ENCODE measurements at places on chromosomes 2 and 18.
A peak's percentile ranks its signal among the peaks of the same experiment; 100 is the strongest.

GRCh38 chr18:62080172-62080900, 106.5 kb downstream of the PIGN start:
- DNase-seq, result no peak

DNA sequence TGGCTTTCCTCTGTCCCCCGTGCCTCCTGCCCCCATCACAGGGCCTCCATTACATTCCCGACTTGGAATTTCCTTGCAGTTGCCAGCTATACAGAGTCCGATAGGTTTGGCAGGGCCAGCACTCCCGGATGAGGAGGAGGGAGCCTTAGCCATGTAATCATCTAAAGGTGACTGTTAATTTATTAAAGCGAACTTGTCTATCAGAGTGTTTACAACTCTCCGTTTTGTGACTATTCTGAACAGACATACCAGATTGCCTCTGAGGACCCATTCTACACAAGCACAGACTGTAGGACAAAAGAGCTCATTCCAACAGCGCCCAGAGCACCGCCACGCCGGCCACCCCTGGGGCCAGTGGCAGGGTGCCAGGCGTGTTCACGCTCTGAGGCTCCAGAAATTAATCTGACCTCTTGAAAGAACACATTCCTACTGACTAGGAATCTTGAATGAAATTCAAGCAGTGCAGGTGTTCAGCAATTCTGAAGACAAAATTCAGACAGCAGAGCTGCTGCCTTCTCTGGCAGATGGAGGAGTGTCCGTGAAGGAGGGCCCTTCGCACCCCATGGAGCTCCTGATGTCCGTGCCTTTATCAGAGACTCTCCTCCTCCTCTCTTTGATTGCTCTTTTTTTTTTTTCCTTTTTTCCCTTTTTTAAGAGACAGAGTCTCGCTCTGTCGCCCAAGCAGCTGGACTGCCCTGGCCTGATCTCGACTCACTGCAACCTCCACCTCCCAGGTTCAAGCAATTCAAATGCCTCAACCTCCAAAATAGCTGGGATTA, 58.1 kb upstream of the RALBP1 start:
- no peak for DNase-seq

- DNase-seq, result peak; percentile 49
Observed at GRCh38 chr2:43059183-43059897, 167.1 kb downstream of the ZFP36L2 start.

GRCh38 chr18:48839819-48840490, 110.8 kb downstream of the SMAD7 start:
- no peak for DNase-seq

- no peak for DNase-seq
Observed at GRCh38 chr2:148048475-148049221, 27.8 kb downstream of the MBD5 start.

DNA sequence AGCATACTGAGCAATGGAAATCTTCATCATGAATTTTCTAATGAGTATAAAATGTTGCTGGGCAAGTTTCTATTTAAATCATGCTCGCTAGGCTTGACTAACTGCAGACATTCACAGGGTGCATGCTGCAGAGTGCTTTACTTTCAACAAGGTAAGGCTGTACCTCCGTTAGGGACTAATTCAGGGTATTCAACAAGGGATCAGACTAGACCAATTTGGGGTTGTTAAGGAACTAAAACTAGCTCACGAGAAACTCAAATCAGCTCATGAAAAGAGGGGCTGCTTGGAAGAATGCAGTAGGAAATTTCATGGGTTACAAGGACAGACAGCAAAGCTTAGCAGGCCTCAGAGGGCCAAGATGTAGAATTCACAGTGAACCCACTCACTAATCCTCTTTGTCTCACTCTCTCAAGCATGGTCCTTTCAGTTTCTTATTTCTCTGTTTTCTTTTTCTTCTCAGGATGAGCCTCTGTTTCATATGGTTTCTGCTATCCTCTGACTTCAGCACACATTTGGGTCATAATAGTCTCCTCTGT, 2.2 kb downstream of the MYO3B start:
- no peak for DNase-seq

- DNase-seq, result no peak
Observed at GRCh38 chr2:173087793-173088496, 12.3 kb downstream of the MAP3K20 start.

GRCh38 chr18:28193177-28193778, 16.3 kb upstream of the CDH2 start:
- DNase-seq, result no peak

GRCh38 chr2:38797250-38797676, 19.3 kb downstream of the GEMIN6 start:
- DNase-seq, result no peak

DNA sequence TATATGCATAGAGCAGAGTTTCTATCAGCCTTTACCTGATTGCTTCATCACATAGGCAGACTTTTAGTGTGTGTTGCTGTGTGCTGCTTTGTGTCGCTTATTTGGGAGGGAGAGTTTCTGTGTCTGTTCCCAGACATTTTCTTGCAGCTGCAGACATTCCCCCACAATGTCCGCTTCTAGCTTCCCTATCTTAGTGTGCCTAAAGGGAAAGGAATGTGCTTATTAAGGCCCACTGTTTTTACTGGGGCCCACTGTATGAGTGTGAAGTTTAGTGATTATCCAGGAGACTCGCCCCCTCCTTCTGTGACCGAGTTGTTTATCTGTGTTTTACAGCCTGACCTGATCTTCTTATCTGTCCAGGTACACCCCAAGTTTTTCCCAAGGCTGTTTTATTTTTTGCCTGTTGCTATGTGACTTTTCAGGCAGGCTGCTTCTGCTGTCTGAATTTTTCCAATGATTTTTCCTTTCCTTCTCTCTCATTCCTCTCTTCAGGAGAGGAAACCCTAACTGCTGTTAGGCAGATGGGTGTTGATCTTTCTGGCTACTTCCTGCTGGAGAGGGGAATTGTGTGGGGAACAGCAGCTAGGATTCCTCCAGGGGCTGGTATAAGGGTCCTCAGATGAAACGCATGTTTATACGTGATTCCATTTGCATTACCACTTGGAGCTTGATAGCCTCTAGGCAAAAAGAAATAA, 47.6 kb downstream of the STK17B start:
- no peak for DNase-seq

GRCh38 chr18:50373561-50374219, 1.2 kb upstream of the SKA1 start:
- DNase-seq, result no peak

- no peak for DNase-seq
Observed at GRCh38 chr2:80303909-80304837, at the start of gene LRRTM1. LRRTM1 (minus strand) TSS chr2:80304752; CDS start chr2:80303819, 933 bp downstream.

- DNase-seq, result no peak
Observed at GRCh38 chr18:8375249-8375648, 234.0 kb upstream of the RAB12 start.

DNA sequence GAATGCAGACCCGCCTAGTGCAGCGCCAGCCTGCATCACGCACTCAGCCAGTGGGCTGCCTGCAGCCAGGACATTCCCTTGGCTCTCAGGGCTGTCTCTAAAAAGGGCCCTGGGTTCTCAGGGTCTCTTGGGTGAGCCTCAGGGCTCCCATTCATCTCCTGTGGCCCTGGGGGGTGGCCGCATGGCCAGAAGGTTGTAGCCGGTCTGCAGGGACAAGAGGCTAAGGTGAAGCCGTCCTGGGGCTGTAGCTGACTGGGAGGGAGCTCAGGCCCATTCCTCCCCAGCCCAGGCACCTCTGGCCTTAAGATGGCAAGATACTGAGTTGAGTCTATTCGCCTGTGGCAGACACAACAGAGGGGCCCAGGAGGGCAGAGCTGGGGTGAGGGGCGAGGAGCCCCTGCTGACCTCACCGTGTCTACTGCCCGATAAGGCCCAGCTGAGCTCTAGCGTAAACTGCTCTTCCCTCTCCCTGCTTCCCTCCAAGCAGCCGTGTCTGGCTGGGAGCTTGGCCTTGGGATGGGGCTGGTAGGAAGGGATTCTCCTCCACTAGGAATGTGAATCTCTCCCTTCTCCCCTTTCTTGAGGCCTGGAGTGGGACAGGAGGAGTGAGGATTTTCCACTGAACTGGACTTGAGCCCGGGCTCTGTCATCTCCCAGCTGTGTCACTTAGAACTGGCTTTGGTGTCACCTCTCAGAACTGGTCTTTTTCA, 37.9 kb downstream of the INHBB start:
- no peak for DNase-seq

- DNase-seq, result no peak
Observed at GRCh38 chr2:3332133-3332532, 45.5 kb downstream of the EIPR1 start.

GRCh38 chr2:10301941-10302478, 694 bp upstream of the HPCAL1 start:
- no peak for DNase-seq

DNA sequence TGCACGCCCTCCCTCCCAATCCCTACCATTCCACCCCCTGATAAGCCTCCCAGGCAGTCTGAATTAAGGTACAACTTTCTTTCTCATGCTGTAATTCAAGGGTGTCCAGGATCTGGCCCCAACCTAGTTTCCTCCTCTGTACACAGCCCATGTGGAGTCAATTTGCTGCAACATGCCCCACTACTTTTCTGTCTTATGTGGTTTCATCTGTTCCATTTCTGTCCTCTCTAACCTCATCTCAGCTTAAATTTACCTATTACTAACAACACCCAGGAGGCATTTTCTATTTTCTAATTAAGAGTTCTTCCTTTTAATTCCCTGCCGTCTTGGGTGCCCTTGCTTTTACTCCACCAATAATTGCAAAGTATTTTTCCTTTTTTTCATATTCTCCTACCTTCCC, 10.0 kb downstream of the PPP4R1 start:
- DNase-seq, result no peak

DNA sequence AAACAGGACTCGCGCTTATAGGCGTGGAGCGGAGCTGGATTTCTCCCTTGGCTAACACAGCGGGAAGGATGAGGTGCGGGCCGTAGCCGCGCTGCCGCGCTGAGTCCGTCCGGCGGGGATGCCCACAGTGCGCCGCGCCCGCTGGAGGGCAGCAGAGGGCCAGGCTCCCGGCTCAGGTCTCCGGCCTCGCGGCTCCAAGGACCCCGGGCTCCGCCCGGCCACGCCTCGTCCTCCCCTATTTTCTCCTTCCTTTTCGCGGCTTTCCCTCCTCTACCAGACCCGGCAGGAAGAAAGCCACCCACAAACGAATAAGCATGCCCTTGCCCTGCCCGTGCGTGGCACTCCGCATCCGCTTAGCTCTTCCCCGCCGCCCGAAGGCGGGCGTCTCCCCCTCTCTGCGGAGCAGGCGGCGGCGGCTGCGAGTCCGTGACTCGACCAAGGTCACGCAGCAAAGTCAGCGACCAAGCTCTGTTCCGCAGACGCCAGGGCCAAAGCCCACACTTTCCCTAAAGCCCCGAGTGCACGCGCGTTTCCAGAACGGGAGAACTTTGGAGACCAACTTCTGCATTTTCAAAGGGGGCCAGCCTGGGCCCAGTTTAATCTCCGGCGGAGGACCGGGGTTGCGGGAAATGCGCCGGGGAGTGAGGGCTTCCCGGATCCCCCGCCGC, 48.5 kb downstream of the KCNIP3 start:
- DNase-seq, result peak; percentile 37

DNA sequence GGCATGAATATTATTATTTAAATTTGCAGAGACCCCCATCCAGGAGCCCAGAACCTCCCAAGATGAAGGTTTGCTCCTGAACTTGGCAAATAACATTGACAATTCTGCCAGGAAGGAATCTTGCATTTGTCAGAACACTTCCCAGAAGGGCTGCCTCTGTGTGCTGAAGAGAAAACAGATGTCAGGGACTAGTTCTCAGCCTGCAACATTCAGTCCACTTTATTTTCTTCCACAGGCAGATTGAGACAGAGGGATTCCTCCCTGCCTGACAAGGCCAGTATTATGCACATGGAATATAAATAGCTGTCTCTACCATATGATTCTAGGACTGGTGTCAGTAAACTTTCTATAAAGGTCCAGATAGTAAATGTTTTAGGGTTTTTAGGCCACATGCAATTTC, 171.5 kb upstream of the SIX2 start:
- no peak for DNase-seq

- DNase-seq, result no peak
Observed at GRCh38 chr18:42954887-42955286, 160.6 kb downstream of the RIT2 start.

- no peak for DNase-seq
Observed at GRCh38 chr2:192053921-192054320, 140.8 kb downstream of the TMEFF2 start.

Measured in activated CD4-positive, alpha-beta T cell treated with anti-CD3 and anti-CD28 coated beads for 24 hours (primary cell).